ENCODE measurements at places on chromosomes 13 and 19.

GRCh38 chr13:55534306-55534705 is 1606.4 kb upstream of the PRR20A start:
- no peak for DNase-seq

- no peak for DNase-seq
Measured at GRCh38 chr19:16262618-16263017, 62.0 kb upstream of the KLF2 start.

- no peak for DNase-seq
Measured at GRCh38 chr13:103331924-103332323, 265.7 kb upstream of the SLC10A2 start.

GRCh38 chr13:46124531-46124966 is 19.7 kb upstream of the CPB2 start:
- no peak for DNase-seq

DNA sequence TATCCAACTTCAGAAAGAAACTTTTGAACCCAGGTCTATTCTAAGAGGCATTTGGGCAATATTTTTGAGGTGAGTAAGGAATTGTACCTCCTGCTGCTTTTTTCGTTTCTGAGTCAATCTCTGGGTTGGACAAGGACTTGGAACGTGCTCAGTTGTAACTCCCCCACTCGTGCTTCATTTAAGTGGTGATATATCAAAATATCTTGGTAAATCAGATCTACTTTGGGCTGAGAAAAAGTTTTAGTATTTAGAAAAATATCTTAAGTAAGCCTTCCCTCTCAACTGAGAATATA is 728.9 kb downstream of the EFNB2 start:
- no peak for DNase-seq

- DNase-seq = no peak
Measured at GRCh38 chr13:29589234-29589633, 6.3 kb downstream of the SLC7A1 start.

GRCh38 chr13:80070024-80070703 is 270.8 kb downstream of the SPRY2 start:
- no peak for DNase-seq

- no peak for DNase-seq
Measured at GRCh38 chr19:41016488-41017071, 25.5 kb downstream of the CYP2B6 start.

GRCh38 chr13:24129914-24130774 is 30.4 kb upstream of the SPATA13 start:
- no peak for DNase-seq
